ENCODE measurements at places on chromosomes 11 and 22.

DNA sequence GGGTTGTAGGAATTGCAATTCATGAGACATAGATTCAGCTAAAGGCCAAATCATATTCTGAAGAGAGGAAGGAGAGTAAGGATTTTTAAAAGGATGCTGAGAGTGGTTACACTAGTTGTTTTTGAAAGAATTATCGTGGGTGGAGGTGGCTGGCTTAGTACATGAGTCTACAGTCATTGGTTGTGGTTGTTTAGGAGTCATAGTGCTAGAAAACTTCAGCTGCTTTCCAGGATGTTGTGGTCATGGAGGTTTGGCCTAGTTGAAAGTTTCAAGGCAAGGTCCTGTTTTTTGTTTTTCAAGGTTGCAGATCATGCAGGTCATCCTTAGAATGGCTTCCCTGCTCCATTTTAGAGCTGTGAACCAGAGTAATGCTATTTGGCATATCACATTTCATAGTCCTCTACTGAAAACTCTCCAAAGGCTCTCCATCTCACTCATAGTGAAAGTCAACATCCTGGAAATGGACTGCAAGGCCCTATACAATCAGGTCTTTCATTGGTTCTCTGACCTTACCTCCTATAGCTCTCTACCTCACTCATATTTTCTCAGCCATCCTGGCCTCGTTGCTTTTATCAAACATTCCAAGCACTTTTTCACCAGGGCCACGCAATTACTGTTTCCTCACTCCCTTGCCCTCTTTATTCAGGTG, 26.1 kb upstream of the ZBTB44 start:
- no peak for DNase-seq

DNA sequence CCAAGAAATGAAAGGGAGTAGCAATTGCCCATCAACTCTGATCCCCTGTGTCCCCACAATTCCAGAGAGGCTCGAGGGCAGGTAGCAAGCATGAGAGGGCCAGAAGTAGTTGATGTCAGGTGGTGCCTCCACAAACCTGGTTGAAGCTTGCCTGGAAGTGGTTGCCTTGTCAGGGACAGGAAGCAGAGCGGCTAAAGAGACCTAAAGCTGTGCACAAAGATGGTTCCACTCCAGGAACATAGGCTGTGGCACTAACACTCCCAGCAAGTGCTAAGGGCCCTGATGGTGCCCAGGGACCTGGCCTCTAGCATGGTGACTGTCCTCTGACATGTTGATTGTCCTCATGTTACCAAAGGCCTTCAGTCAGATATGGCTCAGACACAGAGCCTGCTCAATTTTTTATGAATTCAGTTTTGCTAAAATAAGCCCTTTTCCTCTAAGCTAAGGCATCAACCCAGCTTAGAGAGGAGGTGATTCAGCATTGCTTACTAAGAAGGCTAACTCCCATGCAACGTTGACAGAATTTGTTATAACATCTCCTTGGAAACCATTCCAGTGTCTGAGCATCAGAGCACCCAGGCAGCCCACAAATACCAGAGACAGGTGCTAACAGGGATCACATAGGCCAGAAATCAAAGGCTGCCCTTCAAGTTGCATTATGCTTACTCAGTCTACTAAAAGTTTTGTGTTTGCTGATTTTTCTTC, 196.3 kb upstream of the ARHGAP20 start:
- peak; percentile 61 for DNase-seq

- no peak for DNase-seq
Measured at GRCh38 chr11:80958987-80959386, 1518.2 kb upstream of the TENM4 start.

- no peak for DNase-seq
Measured at GRCh38 chr11:11230802-11231562, 122.1 kb downstream of the CSNK2A3 start.

GRCh38 chr11:102546427-102546826, 15.9 kb upstream of the MMP7 start:
- DNase-seq, result no peak

GRCh38 chr22:20591660-20592310, 84.4 kb downstream of the MED15 start:
- no peak for DNase-seq

- no peak for DNase-seq
Measured at GRCh38 chr22:43152003-43152356, 621 bp downstream of the TSPO start.

DNA sequence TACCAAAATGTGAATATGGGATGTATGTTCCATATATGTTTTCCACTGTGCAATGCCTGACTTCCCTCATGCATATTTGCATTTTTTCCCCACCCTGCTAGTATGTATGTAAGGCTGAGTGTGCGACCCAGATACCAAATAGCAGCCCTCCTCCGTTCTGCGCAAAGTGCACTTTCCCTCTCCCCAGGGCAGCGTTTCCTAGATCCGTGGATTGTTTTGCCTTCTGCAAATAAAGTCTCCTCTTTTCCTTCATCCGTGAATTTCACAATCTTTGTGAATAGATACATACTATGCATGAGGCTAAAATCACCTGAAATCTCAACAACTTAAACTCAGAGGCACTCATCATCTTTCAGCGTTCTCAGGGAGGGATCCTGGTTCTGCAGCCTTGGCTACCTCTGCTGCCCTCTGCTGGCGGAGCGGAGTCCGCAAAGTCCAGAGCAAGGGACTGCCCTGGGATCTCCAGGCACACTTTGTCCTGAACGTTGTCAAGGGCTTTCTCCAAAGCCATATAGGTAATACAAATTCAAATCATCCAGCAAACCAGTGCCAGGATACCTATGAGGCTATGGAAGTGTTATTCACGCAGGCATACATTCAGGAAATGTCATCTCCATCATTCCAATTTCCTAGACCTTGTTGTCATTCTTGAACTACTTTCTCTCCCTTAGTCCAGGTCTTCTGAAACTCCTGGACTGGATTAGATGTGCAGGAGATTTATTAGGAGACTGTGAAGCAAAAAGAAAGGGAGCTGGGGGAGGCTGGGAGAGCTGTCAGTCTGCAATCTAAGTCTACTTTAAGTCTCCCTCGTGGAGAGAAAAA, 53.1 kb downstream of the CNTF start:
- peak; percentile 17 for DNase-seq

DNA sequence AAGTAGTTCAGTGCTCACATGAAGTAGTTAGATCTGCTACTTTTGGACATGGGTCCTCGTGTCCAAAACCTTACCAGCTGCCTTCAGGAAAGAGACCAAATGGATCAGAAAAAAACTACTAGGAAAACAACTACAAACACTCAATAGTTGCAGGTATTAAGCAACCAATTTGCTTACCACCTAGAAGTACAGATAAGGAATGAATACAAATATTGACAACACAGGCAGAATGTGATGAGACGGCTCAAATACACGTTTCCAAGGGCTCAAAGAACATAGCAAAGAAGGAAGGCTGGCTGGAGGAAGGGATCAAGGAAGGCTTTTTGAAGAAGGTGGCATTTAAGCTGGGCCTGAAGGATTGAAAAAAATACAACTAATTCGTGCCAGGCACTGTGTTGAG, 41.8 kb downstream of the NRXN2 start:
- no peak for DNase-seq
